ENCODE measurements at places on chromosomes 16 and 17. TPM values are rescaled to one million over a fixed set of nuclear protein-coding genes. Genes with fewer than 3 reads are reported as not detected.

DNA sequence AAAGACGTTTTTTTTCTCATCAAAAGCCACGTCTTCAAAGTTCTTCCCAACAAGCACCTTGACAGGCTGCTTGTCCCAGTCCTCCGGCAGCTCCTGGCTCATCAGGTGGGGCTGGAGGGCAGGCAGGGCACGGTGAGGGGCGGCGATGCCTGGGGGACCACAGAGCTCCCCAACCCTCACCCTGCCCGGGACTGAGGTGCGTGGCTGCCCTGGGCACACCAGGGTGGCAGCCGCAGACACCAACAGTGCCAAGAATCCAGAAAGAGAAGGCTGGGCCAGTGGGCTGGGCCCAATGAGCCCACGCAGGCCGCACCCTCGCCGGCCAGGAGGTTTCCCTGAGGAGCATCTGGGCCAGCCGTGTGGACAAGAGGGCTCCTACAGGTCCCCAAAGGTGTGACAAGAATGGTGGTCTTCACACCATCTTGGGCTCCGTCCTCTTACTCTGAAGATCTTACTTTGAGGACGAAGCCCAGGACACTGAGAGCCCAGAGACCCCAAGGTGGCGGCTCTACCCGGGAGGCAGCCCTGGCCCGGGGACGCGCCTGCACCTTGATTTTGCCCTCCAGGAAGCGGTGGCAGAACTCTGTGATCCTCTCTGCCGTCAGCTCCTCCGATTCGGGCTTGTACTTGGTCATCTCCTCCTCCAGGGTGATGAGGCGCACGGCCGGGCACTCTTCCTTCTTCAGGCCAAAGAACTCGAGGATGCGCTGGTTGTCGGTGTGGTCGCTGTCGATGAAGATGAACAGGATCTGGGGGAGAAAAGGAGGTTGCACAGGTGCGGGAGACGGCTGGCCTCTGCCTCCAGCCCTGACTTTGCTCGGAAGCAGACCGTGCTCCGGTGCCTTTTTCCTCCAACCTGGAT, 11.3 kb upstream of the PPP1R27 start:
- no peak for DNase-seq

GRCh38 chr17:43011728-43012472, 5.3 kb downstream of the IFI35 start:
- DNase-seq = no peak

DNA sequence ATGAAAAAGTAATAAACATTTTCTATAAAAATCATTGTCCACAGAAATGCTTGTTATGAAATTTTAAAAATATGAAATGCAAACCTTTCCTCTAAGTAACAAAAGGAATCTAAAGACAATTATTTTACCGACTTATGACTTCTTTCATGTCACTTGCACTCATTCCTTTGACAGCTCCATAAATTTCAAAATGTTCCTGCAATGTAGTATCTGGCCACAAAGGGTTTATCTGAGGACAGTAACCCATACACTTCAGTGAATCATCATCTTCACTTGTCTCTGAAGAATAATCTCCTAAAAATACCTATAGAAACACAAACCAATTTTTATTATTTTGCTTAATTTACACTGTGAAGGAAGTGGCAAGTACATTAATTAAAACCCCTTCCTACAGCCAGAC, 25.6 kb upstream of the ABCA10 start:
- no peak for DNase-seq

Gene STAT5A
- total RNA-seq = 140 TPM

DNA sequence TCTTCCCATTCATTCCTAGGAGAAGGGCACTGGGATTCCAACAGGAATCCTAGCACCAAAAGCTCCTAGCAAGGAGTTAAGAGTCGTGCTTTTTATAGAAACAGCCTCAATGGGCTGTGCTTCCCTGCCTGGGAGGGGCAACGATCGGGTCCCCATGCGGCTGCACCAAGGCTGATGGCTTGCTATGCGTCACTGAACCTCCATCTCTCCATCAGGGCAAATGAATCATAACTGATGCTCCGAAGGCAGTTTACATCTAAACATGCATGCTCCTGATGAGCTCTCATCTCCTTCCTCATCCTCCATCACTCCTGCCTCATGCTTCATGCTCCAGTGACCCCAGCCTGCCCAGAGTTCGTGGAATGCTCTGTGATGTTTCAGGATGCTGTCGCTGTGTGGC, 270.5 kb downstream of the FOXL1 start:
- no peak for DNase-seq

- DNase-seq = no peak
Observed at GRCh38 chr17:31433811-31434726, 42.6 kb downstream of the RAB11FIP4 start.

Gene ZFPM1
- total RNA-seq = 35.0 TPM

GRCh38 chr17:75249564-75249963, 11.8 kb downstream of the GGA3 start:
- DNase-seq = no peak

DNA sequence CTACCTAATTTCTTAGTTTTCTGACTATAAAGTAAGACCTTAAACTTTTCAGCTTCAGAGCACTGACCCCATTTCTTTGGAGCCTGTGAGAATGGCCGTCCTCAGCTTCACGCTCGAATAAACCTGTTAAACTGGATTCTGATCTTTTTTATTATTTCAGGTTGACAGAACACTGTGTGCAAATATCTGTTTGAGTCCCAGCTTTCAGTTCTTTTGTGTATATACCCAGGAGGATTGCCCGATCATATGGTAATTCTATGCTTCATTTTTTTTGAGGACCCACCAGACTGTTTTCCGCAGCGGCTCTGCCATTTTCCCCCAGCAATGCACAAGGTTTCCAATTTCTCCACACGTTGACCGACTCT, 19.8 kb upstream of the KCNH6 start:
- DNase-seq = no peak

GRCh38 chr17:57408071-57408811, 151.9 kb downstream of the MSI2 start:
- DNase-seq = no peak

DNA sequence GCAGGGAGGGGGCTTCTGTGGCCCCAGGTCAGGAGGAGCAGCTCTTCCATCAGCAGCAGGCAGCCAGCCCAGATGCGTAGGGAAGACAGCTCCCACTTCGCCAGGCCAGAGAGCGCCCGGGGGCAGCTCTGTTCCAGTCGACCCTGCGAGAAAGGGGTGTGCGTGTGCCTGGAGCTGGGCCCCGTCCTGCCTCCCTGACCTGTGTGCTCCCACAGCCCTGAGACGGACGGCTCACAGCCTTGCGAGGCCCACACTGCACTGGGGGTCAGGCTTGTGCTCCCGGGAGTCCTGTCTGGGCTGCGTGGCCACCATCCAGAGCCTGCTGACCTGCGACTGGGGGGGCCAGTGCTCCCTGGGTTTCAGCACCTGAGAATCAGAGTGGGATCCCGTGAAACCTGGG, 469 bp upstream of the MSLN start:
- no peak for DNase-seq

Gene HOXB9
- total RNA-seq = 0.13 TPM

DNA sequence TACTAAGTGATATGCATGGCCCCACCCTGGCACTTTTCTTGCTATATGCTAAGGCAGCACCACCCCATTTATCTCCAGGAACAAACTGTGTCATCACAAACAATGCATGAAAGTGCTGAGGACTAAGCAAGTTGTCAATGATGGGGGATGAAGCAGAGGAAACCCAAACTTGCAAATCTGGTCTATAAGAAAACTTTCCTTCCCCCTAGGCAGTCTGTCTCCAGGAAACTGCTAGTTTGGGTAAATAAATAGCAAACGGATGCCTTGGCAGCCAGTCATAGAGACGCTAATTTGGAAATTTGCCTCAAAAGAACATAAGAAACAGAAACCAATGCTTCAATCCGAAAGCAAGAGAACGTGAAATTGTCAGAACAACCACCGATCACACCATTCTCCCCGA, 5.6 kb upstream of the HSBP1 start:
- no peak for DNase-seq

- no peak for DNase-seq
Observed at GRCh38 chr17:48048384-48049126, 396 bp downstream of the NFE2L1 start.

DNA sequence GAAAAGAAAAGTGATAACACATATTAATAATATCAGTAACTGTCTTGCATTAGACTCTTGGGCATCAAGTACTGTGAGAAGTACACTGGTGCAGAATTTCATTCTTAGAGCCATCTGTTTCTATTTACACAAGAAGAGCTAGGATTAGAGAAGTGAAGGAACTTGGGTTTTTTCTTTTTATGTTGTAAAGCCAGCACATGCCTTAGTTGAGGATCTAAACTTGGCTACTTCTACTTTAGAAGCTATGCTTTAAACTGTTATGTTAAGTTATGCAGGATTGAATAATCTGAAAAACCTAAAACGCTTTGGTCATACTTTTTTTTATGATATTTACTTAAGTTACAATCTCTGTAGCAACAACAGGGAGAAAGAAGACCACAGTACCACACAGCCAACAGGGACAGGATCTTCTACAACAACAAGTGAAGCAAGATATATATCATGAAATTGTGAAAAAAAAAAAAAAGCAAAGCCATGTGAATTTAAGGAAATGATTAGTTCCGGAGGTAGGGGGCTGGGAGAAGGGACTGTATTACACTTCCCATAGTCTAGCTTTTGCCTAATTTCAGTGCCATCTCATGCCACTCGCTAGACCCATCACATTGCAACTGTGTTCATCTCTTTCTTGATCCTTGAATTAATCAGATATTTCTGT, 305.1 kb upstream of the GOT2 start:
- DNase-seq = no peak

- DNase-seq = no peak
Observed at GRCh38 chr17:50498021-50498874, 10.0 kb upstream of the MYCBPAP start.

Gene CSH2
- total RNA-seq = not detected

Gene KRTAP1-1
- total RNA-seq = not detected

Measured in activated B cell treated with CpG ODN at 0.5 μM for 24 hours (primary cell).